ENCODE measurements at places on chromosomes 4 and X.

- no peak for DNase-seq
Observed at GRCh38 chr4:140612357-140612756, 43.6 kb upstream of the UCP1 start.

- DNase-seq = no peak
Observed at GRCh38 chr4:15778289-15779241, at the start of gene CD38. CD38 (plus strand) TSS chr4:15778328; CDS start chr4:15778415, 87 bp downstream.

DNA sequence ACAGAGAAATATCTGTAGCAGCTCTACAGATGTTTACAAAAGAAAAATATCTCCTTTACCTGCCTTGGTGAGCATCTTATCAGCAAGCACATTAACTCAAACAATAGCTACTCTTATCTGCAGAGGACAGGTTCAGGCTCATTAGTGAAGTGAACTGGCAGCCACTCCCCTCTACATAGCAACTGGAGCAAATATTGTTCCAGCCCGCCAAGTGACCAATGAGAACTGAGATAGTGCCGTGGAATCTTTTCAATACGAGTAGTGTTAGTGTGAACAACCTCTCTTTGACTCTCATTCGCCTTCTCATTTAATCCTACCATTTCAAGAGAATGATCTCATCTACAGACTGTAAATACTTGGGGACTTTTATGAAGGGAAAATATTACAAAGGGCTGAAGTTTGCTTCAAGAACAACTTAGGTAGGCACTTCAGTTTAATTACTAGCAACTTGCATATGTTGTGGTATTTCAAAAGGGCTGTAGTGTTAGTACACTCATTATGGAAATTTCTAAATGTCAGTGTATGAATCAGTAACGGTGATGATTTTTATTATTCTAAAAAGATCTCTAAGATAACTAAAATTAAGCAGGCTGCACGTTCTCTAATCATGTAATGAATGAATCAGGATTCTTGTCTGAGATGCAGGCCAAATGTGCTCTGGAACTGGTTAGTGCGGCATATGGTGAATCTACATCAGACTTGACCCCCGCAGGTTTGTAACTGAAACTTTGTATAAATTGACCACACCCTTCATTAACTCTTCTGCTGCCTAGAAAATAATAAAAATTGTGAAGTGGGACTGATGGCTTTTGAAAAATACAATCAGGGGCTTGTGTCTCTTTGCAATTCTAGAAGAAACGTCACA, 72.4 kb downstream of the PALLD start:
- no peak for DNase-seq

GRCh38 chr4:22607382-22607781, 85.4 kb upstream of the GBA3 start:
- peak; percentile 2 for DNase-seq

- no peak for DNase-seq
Observed at GRCh38 chr4:40857956-40858355, 108.2 kb downstream of the NSUN7 start.

DNA sequence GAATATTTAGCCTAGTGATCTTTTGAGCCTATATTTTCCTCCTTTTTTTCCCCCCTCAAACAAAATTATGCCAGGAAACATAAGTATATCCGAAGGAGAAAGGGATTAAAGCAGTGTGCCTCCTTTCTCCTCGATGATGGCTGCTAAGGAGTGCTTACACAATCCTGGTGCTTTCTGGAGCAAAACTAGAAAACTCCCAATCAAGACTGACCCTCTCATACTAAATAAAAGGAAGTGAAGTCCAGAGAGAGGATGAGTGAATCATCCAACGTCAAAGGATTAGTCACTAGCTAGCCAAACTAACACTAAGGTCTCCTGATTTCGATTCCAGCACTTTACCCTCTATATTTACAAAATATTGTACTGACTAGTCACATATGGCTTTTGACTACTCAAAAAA, 146.8 kb downstream of the PPP3CA start:
- DNase-seq = no peak

DNA sequence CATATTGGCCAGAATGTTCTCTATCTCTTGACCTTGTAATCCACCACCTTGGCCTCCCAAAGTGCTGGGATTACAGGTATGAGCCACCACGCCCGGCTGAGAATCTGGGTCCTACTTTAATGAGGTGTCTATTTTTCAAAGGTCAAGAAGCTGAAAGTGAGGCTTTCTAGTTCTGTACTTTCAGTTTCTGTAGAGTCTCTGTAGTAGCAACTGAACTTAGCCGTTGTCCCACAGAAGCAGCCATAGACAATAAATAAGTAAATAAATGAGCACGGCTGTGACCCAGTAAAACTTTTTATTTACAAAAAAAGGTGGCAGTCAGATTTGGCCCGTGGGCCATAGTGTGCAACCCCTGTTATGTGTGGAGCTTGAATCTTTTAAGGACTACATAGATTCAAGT, 92.0 kb downstream of the FNIP2 start:
- DNase-seq = no peak

GRCh38 chr4:178917756-178918155, 1475.5 kb upstream of the AGA start:
- DNase-seq = peak; percentile 16

DNA sequence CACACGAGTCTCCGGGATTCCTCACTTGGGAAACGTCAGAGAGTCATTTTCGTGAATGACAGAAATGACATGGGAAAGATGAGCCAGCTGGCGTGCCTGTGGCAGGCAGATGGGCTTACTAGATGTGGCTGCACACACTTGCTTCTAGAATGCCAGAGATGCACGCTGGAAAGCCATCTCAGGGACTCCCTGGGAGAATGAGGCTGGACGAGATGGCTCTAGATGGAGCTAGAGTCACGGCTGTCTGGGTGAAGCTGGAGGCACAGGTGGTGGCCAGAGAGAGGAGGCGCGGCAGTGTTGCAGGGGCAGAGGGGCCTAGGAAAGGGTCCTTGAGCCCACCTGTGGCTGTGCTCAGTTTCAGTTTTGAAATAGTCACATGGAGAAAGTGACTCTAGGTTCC, 26.0 kb downstream of the TKTL1 start:
- DNase-seq = no peak
